ENCODE measurements at places on chromosomes 11 and 22.

DNA sequence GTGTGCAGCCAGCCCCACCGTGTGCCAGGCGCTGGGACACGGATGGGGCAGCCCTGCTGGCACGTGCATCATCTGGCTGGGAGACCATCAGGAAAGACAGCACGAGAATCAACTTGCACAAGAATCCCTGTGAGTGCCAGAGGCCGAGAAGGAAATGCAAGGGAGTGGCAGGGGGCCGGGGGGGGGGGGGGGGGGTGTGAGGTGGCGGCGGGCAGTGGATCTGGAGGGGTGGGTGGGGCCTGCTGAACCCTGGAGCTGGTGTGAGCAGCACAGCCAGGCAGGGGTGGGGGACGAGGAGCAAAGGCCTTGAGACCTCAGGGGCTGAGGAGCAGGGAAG, 14.0 kb upstream of the FLRT1 start:
- no peak for DNase-seq

DNA sequence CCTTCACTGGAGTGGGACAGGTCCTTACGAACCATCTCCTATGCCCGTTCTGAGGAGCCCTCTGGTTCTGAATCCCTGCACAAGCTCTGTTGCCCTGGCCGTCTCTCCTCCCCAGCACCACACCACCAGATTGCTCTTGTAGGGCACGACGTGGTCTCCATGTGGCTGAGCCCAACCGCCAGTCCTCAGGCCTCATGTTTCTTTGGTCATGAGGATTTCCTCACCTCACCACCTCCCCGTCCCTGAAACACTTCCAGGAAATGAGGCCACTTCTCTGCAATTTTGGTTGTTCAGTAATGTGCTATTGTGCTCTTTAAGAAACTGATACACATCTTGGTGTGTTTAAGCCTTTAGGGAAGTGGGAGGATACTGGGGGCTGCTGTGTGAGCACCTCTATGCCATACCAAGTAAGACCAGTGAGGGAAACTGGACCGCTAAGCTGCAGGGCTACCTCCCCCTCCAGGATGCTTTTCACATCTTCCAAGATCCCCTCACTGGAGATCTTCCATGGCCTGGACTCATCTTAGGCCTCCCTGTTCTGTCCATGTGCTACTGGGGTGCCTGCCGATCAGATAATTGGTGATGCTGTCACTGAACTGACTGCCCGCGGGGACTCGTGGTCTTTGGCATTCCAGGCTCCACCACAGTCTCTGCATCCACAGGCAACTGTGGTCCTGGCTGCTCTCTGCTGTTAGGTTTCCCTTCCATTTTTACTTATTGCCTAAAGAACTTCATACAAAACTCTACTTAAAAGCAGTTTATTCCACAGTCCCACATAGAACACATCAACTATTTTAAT, 21.9 kb downstream of the DRICH1 start:
- no peak for DNase-seq

- DNase-seq: peak; percentile 23
Measured at GRCh38 chr11:103433386-103434072, 324.3 kb downstream of the DYNC2H1 start.

- no peak for DNase-seq
Measured at GRCh38 chr11:110121204-110121603, 28.0 kb downstream of the ZC3H12C start.

GRCh38 chr11:79290761-79291160, 150.1 kb downstream of the TENM4 start:
- no peak for DNase-seq

DNA sequence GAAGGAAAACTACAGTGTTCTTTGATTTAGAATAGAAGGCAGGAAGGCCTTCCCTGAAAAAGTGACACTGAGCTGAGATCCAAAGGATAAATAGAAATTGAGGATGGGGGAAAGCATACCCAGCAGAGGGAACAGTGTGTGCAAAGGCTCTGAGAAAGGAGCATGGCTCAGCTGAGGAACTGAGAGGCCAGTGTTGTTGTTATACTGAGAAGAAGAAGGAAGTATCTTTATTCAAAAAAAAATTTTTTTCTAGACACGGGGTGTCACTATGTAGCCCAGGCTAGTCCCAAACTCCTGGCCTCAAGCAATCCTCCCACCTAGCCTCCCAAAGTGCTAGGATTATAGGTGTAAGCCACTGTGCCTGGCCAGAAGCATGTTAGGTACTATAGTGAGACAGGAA, 3.5 kb upstream of the PIK3C2A start:
- no peak for DNase-seq

DNA sequence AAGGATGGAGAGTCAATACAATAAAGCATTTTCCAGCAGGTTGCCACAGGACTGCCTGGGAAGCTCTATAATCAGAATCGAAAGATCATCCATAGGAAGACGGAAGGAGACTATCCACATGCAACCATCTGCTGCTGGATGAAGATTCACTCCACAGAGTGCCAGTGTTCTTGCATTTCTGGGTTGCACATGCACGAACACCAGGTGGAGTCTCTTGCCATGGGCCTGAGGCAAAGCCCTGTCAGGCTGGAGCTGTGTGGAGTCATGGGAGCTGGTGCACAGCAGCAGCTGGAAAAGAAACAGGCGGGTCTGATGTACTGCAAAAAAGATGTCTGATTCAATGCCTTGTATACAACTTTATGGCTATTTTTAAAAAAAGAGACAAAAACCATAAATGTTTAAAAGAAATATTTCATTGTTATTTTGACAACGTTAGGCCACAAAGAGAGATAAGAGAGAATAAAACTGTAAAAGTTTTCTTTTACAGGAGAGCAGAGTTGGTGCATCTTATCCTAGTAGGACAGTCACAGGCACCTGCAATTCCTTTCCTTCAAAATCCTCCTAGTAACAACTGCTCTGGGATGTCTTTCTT, 12.9 kb upstream of the FAT3 start:
- no peak for DNase-seq

DNA sequence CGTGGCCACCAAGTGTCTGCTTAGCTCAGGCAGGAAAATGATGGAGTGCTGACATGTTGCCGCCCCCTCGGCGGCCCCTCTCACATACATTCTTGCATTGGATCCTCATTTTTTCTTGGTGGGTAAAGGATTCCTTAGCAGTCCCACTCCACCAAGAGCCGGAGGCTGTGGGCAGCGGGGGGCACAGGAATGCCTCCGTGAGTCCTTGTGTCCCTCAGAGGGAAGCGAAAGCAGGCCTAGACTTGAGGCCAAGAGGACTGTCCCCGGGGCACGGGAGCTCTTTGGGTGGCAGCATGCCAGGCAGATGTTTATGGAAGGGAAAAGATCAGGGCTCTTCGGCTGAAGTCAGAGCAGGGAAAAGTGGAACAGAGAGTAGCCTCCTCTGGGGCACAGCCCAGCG, 21.6 kb downstream of the LRFN4 start:
- DNase-seq: no peak

DNA sequence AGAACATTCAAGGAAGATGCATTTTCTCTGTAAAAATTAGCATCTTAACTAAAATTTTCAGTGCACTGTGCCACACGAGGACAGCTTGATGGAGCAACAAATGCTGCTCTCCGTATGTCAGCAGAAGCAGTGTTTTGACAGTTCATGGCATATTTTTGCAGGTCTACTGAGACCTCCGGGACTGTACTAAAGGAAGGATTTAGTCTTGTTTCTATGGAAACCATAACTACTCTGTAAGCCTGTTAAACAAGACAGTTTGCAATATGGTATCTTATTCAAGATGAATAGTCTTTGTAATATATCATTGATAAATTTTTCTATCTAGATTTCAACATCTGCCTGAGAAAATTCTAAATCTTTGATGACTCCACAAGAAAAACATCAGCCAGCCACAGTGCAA, 184.0 kb upstream of the GUCY1A2 start:
- no peak for DNase-seq

- no peak for DNase-seq
Measured at GRCh38 chr11:123069908-123070821, 8.2 kb upstream of the HSPA8 start.

DNA sequence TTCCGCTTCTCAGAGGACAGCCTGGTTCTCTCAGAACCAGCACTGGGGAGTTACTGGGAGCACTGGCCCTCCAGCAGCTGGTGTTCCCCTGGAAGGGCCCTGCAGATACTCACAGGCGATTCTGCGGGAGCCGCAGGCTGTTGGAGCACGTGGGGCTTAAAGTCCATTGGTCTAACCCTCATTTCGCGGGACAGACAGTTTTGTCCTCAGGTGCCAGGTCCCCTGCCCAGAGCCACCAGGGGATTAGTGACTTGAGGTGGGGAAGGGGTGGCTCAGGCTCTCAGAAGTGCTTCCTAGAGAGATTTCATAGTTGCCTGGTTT, 53.9 kb downstream of the CACNA1I start:
- no peak for DNase-seq

DNA sequence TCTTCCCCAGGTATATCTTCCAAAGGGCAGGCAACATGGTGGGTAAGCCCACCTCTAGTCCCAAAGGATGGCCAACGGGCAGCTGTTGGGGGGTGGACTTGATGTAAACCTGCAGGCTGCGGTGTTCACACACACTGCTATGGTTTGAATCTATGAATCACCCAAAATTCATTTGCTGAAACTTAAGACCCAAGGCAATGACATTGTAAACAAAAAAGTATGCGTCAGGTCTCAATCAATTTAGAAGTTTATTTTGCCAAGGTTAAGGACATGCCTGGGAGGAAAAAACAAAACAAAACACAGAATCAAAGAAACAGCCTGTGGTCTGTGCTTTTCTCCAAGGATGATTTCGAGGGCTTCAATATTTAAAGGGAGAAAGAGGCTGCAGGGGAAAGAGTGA, 18.3 kb downstream of the RCN1 start:
- DNase-seq: no peak

- no peak for DNase-seq
Measured at GRCh38 chr11:35215945-35216344, 77.0 kb downstream of the CD44 start.

- DNase-seq: no peak
Measured at GRCh38 chr22:16935209-16935608, 72.8 kb downstream of the GAB4 start.

DNA sequence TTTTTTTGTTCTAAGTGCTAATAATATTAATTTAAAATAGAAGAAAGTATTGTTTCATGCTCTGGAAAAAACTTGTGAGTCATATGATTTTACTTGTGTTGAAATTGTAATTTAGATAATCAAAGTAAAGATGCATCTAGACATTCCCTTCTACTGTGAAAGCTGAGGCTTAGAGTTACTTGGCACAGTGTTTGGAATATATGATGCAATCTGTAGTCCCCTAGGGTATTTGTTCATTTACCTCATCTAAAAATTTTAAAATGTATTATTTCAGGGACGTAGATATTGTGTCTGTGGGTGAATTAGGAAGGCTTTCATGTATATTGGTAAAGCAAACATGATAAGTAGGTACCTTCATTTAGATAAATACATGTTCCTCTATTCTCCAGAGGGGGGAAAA, 793.5 kb upstream of the CNTN5 start:
- no peak for DNase-seq

DNA sequence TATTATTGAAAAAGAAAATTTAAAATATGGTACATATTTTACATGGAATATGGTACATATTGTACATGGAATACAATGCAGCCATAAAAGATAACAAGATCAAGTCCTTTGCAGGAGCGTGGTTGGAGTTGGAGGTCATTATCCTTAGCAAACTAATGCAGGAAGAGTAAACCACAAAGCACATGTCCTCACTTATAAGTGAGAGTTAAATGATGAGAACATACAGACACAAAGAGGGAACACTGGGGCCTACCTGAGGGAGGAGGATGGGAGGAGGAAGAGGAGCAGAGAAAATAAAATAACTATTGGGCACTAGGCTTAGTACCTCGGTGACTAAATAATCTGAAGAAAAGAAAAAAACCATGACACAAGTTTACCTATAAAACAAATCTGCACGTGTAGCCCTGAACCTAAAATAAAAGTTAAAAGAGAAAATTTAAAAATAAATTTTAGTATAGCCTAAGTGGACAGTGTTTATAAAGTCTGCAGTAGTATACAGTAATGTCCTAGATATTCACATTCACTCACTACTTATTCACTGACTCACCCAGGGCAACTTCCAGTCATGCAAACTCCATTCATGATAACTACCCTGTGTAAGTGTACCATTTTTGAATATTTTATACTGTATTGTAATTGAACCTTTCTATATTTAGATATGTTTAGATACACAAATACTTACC, 204.4 kb downstream of the FAM76B start:
- no peak for DNase-seq

DNA sequence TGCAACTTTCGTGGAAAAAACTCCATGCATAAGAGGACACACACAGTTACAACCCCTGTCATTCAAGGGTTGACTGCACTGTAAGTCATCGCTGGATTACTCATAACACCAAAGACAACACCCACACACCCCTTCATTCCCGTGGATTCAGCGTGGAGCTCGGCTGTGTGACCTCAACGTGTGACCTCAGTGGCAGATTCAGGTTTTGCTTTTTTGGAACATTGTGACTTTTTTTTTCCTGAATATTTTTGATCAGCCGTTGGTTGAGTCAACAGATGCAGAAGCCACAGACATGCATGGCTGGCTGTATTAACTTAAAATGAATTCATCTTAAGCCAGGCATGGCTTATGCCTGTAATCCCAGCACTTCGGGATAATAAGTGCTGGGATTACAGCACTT, 19.7 kb upstream of the MUC5AC start:
- peak; percentile 25 for DNase-seq

DNA sequence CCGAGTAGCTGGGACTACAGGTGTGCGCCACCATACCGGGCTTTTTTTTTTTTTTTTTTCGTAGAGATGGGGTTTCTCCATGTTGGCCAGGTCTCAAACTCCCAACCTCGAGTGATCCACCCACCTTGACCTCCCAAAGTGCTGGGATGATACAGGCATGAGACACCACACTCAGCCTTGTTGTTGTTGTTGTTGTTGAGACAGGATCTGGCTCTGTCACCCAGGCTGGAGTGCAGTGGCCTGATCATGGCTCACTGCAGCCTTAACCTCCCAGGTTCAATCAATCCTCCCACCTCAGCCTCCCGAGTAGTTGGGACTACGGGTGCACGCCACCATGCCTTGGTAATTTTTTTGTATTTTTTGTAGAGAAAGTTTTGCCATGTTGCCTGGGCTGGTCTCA, 23.4 kb upstream of the CLDN5 start:
- no peak for DNase-seq

DNA sequence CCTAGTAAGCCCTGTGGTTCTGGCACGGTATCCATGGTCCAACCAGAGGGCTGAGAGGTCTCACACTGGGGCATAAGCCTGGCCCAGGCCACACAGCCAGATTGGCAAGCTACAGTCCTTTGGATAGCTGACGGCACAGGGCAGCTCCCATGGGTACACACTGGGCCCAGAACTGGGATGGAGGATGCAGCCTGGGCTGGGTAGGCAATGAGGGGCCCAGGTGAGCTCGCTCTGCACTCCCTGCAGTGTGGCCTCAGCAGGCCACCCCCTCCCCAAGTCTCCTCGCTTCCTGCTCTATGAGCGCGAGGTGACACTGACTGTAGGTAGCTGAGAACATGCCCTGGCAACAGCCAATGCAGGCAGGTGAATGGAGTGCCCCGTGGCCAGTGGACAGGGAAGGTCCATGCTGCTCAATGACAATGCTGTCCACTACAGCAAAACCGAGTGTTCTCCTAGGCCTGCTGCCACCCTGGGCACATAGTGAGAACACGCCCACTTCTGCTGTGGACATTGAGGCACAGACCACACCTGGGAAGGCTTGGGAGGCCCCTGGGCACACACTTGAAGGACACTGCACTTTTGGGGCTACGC, 3.8 kb downstream of the ARVCF start:
- DNase-seq: no peak

- DNase-seq: no peak
Measured at GRCh38 chr11:100847696-100848216, 160.7 kb downstream of the ARHGAP42 start.

All from epithelial cell of proximal tubule (primary cell).